ENCODE measurements at places on chromosomes 12 and 14.

DNA sequence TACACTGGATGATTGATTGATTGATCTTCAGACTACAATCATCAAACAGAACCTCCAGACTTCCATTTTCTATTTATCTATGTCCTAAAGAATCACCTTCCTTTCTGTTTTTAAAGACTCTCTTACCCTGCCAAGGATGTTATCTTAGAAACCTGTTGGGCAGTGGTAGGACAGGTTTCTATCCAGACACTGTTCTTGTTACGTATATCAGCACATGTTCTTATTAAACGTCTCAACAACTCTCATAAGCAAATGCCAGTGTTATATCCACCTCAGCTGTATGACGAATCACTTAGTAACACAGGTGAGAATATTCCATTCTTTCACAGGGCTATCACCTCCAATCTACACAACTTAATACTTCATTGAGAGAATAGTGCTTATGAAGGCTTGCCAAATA lies 40.2 kb upstream of the RPL10L start:
- no peak for DNase-seq

- peak; percentile 59 for DNase-seq
These were observed 39.9 kb downstream of the PRPF40B start for GRCh38 chr12:49662998-49663843.

DNA sequence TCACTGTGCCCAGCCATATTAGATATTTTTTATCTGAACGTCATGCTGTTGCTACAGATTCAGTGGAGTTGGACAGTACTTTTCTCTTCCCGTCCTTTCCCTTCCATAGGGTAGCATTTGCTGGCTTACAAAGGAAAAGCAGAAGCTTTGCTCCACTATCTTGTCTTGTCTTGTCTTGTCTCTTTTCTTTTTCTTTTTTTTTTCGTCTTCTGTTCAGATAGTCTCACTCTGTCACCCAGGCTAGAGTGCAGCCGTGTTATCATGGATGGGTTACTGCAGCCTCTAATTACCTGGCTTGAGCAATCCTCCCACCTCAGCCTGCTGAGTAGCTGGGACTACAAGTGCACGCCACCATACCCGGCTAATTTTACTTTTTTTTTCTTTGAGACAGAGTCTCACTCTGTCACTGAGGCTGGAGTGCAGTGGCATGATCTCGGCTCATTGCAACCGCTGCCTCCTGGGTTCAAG lies 21.1 kb downstream of the OR10G3 start:
- DNase-seq, result no peak

- DNase-seq, result peak; percentile 49
These were observed 663 bp downstream of the NCKAP5L start for GRCh38 chr12:49827401-49828099.

DNA sequence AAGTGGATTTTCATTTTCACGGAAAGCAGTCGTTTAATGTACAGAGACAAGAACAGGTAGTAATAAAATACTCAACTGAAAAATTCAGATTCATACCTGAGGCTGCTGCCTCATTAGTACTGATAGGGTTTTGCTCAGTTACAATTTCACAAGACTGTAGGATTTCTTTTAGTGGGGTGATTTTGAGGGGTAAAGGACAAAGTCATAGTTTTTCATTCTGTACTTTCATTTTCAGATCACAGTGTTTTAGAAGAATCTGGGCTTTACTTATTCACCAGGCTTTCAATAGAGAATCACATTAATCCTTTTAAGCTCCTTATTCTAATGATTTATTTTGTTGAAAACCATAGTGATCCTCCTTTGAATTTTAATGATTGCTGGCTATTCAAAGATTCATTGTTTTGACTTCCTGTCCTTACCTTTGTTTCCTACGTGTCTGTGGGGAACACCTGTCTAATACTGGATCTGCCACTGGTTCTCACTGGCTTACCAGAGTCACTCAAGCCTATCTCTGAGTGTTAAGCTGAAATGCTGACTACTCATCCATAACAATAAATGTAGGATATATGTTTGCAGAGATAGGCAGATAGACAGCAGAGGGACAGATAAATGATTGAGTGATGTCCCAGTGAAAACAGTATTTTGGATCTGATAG lies 243.8 kb upstream of the NPAS3 start:
- no peak for DNase-seq

DNA sequence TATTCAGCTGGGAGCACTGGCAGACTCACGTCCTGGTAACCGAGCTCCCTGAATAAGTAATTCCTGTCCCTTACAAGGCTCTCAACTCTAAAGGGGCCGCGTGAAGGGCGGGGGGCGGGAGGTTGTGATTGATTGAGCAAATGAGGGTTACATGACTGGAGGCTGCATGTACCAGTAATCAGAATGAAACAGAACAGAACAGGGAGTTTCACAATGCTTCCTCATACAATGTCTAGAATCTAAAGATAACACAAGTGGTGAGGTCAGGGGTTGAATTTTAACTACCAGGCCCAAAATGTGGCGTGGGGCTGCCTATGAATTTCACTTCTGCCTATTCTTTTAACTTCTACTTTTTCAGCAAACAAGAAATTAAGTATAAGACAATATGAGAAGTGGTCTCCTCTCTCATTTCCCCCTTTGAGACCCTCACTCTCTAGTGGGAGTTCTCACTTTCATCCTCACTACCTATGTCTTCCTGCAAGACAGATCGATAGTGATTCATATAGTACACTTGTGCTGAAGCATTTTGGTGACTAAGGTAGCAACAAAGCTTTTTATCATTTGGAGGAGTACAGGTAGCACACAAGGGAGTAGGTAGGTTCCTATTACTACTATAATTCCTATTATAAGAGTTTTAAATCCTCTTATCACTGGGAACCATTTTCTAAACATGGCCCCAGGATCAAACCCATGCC lies 239.8 kb downstream of the KTN1 start:
- DNase-seq, result no peak

- DNase-seq, result no peak
These were observed 176.5 kb downstream of the PIWIL1 start for GRCh38 chr12:130514149-130514551.

DNA sequence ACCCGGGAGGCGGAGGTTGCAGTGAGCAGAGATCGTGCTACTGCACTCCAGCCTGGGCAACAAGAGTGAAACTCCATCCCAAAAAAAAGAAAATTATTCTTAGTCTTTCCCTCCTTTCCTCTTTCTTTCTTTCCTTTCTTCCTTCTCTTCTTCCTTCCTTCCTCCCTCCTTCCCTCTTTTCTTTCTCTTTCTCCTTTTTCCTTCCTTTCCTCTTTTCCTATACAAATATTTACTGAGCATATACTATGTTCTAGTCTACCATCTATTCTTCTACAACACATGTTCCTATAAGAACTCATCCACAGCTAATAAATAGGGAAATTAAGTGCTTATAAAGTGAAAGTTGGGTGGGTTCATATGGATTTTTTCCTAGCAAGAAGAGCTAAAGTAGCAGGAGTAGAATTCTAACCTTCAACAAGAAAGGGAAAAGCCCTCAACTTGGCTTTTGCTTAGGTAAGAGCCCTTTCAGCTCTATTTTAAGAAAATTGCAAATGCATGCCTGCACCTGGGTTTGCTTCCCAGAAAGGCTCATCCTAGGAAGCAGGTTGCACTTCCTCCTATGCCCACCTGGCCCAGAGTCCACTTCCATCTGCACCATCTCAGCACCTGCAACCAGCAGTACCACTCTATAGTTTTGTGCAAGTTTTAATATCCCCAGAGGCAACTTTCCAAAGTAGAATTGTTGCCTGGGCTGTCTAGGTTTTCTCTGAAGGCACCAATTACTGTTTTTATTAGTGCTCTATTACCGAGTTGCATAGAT lies 122.0 kb upstream of the CCND2 start:
- no peak for DNase-seq

DNA sequence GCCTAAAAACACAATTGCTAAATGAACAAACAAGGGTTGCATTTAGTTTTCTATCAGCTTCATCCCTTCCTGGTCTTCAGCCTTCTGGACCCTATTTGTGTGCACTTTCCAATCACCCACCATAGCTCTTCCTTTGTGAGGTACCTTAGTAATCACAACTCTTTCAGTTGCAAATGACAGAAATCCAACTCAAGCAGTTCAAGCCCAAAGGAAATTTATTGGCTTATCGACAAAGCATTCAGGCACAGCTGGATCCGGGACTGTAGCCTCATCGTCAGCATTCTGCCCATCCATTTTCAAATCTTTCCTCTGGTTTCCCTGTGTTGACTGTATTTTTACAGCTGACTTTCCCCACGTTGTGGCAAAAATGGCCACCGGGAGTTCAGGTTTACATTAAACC lies 148.6 kb upstream of the VASH1 start:
- no peak for DNase-seq

DNA sequence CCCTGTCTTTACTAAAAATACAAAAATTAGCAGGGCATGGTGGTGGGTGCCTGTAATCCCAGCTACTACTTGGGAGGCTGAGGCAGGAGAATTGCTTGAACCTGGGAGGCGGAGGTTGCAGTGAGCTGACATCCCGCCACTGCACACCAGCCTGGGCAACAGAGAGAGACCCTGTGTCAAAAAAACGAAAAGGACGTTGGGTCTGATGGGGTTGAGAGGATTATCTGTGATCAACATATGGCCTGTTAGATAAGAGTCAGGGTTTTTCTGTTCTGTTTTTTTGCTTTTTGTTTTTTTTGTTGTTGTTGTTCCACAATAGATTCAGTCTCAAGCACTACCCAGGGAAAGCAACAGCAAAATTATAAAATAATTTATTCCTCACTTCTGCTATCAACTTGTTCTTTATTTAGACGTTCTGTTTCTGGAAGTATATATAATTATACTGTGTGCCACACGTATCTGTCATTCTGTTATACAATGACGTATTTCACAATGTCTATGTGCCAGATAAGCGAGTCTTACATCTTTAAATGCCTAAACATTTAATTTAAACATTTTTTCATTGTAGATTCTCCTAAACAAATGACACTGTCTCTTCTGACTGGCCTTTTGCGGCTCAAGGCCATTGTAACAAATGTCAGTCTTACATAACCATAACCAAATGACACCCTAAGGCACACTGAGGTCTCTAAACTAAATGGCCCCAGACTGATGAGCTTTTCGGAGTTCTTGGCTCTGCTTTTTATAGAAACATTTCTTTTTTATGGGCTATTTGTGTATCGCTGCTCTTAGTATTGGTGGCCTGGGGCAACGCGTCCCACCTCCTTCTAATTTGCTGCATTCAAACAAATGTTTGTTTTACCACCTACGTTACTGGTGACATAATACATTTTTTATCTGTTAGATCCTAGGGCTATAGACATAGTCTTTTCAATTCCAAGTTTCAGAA lies 7.2 kb upstream of the P2RX4 start:
- DNase-seq, result no peak

- DNase-seq, result no peak
These were observed 90.8 kb downstream of the SLC38A1 start for GRCh38 chr12:46177837-46178608.

- no peak for DNase-seq
These were observed 39.2 kb downstream of the TRPV4 start for GRCh38 chr12:109793826-109794501.

DNA sequence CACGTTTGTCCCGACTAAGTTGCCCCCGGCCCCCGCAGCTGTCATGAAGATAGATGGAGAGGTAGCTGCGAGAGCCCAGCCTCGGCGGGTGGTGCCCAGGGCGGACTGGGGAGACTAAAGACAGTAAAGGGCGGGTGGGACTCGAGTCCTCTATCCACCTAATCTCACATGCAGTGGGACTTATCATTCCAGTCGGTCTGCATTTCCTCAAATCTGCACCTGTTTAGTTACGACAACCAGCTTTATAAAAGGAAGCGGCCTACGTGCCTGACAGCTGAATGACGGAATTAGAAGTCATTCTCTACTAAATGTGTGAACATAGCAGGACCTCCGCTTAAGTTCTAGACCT lies 109.8 kb upstream of the EGLN3 start:
- no peak for DNase-seq

DNA sequence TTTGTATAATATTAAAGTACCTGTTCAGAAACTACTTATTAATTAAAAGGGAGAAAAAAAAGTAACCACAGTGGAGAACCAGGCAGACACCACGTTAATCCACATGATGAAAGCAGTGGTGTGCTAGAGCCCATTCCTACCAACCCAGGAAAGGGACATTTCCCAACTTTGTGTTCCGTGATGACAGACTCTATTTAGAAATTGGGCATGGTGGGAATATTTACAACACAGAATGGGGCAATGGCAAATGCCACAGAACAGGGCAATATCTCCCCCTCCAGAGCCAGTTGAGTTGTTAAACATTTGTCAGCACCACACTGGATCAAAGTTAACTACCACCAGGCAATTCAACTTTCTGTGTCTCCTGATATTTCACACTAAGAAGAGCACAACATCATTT lies 1.2 kb upstream of the HIGD1C start:
- peak; percentile 18 for DNase-seq

GRCh38 chr14:29856516-29856915 lies 71.1 kb downstream of the PRKD1 start:
- no peak for DNase-seq

- no peak for DNase-seq
These were observed 847.8 kb downstream of the RPS29 start for GRCh38 chr14:48738186-48738925.

DNA sequence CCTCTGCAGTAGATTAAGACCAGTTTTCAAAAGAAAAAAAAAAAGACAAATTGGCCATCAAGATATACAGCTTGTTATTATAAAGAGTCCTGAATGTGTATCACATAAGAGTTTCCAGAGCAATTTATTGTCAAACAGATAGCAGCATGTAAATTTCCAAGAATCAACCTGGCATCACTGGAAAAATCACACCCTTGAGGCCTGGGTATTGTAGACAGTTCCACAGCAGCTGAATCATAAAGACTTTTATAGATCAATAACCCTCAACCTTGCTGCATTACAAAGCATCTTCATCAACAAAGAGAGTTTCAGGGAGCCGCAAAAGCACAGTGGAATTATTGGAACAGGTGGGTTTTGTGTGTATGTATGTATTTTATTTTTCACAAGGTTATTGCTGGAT lies 94.6 kb upstream of the LRIG3 start:
- no peak for DNase-seq

DNA sequence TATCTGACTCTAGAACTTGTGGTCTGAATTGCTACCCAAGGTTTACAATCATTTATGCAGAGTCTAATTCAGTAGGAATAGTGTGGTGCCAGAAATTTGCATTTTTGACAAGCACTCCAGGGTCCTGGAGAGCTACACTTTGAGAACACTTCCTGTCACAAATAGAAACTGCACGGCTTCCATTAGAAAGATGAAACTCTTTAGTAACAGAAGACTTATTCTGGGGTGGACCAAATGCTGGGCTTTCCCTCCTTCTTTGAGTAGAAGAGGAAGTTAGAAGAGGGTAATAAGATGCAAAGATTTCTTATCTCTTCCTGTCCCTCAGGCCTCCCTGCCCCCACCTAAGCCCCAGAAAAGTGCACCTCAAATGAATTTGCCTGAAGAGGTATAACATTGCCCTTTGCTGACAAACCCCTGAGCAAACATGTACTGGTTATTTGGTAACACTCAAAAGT lies 28.4 kb downstream of the DGLUCY start:
- DNase-seq, result no peak

GRCh38 chr12:1949771-1950470 lies 31.5 kb upstream of the CACNA2D4 start:
- no peak for DNase-seq

Data from MCF 10A (cell line).